Renal cortical epithelial cell (primary cell): ENCODE measurements at places on chromosomes 6 and 20. TPM values are rescaled to one million over a fixed set of nuclear protein-coding genes. Genes with fewer than 3 reads are reported as not detected.

DNA sequence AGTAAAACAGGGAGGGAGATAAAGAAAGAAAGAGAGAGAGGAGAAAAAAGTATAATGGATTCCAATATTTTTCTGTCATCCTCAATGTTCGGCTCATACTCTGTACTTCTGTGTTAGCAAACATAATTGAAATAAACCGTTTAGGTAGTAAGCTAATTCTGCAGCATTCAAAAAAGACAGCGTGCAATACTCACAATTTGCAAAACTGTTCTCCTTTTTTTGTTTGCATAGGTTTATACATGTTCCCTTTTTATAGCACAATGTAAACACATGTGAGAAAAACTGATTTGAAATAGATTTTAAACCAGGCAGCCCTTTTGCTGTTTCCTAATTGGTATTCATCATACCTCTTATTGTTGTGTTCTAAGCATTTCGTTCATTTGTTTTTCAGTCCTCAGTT, 188.9 kb downstream of the PLCB1 start:
- DNase-seq: no peak

The PHACTR1 gene
- total RNA-seq: 1.9 and 3.9 TPM in 2 replicates

The CD83 gene
- 5.4 and 11.3 TPM in 2 replicates for total RNA-seq

- DNase-seq: peak; percentile 1
Measured at GRCh38 chr6:9064156-9064555, 628.8 kb upstream of the SLC35B3 start.

The BMP7 gene
- total RNA-seq: 0.10 TPM in 1 of 2 replicates, not detected in the other

- no peak for DNase-seq
Measured at GRCh38 chr6:116221911-116222310, 32.0 kb downstream of the TSPYL4 start.

DNA sequence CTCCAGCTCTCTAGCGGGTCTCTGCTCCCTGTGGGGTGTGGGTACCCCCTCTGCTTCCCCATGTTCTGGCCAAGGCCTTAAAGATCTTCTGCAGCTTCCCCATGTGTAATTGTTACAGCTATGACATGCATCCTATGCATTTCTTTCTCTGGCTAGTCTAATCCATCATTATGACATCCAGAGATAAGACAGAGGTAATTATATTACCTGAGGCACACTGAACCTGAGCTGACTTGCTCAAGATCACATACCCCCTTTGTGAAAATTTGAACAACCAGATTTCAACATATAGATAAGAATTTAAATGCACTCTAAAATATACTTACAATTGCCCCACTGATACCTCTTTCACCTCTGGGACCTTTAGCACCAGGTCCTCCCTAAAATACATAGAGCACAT, 102.4 kb downstream of the COL12A1 start:
- DNase-seq: no peak

DNA sequence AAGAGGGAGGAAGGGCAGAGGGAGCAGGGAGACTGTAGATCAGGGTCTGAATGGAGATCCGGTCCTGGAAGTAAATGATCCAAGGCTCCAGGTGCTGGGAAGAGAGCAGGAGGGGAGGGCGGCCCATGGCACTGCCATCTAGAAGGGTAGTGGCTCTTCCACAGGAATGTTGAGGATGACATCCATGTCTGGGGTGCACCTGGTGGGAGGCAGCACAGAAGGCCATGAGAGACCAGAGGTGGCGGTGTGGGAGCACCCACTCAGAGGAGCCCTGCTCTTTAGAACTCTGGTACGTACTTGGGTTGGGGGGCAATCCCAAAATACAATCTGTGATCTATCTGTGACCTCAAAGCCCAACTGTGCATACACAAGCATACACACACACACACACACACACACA, 13.5 kb downstream of the DEFB132 start:
- no peak for DNase-seq

The DCDC2 gene
- 286 and 494 TPM in 2 replicates for total RNA-seq

The KIF25 gene
- 0.05 TPM in 1 of 2 replicates, not detected in the other for total RNA-seq

The SLC18B1 gene
- 23.1 and 25.4 TPM in 2 replicates for total RNA-seq

The NOTCH4 gene
- total RNA-seq: 0.52 and 0.85 TPM in 2 replicates

GRCh38 chr6:144722925-144723324, 437.8 kb downstream of the UTRN start:
- DNase-seq: no peak

DNA sequence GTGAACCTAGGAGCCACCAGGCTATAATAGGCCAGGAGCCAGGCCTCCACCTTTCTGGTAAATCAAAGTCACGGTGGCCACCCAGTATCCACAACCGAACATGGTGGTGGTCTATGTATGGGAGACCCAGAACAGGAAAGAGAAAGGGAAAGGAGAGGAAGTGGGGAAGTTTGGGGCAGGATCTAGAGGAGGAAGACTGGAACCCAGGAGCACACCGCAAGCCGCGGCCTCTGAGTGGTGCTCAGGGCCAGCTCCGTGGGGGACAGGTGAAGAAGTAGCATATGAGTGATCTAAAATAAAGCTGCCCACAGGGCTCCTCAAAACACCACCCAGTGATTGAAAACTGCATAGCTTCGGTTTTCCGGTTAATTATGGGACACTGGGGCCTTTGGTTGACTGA, 214.8 kb downstream of the ZDHHC14 start:
- DNase-seq: no peak

The IBTK gene
- 56.4 and 81.4 TPM in 2 replicates for total RNA-seq

DNA sequence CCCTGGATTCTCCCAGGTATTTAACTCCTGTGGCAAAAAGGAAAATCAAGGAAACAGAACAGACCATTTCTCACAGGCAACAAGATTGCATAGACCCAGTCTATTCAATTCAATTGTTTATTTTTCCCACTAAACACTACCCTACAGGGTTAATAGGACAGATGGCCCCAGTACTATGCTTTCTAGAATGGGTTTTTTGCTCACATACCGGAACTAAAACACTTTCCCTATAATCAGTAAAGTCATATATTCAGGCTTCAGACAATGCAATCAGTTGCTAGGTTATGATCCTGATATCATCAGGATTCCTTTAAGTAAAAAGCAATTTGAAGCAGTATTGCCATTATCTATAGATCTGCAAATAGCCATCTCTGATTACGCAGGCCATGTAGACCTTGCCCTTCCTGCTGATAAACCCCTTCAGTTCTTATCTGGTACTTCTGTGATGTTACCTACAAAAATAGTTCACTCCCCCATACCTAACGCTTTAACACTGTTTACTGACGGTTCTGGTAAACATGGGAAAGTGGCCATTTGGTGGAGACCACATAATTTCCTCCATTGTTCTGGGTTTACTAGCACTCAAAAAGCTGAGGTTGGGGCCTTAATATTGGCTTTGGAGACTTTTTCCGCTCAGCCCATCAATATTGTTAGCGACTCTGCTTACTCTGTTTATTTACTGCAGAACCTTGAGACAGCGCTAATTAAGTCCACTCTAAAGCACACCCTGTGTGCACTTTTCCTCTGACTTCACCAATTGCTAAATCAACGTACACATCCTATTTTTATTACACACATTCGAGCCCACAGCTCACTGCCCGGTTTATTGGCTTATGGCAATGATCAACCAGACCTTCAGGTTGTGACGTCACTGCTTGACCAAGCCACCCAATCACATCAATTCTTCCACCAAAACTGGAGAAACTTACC, 666.0 kb downstream of the PHF3 start:
- no peak for DNase-seq

- DNase-seq: peak; percentile 92
Measured at GRCh38 chr6:56490993-56491392, 151.7 kb downstream of the DST start.

GRCh38 chr20:62159052-62159451, 15.5 kb downstream of the SS18L1 start:
- DNase-seq: no peak

DNA sequence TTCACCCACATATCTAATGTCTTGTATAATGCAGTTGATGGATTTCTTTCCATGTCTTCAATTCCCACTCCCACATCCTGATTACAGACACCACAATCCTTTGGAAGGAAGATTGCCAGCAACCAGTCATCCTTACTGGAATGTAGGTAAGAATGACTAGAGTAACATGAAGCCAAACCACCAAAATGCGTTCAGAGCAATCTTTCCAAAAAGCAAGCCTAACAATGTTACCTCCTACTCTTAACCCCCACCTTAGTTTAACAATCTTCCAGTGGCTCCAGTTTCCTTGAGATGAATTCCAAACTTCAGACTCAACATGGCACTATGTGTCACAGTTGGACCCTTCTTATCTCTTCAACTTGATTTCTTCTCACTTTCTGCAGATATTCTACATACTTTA, 685.6 kb downstream of the DOK5 start:
- DNase-seq: peak; percentile 74

DNA sequence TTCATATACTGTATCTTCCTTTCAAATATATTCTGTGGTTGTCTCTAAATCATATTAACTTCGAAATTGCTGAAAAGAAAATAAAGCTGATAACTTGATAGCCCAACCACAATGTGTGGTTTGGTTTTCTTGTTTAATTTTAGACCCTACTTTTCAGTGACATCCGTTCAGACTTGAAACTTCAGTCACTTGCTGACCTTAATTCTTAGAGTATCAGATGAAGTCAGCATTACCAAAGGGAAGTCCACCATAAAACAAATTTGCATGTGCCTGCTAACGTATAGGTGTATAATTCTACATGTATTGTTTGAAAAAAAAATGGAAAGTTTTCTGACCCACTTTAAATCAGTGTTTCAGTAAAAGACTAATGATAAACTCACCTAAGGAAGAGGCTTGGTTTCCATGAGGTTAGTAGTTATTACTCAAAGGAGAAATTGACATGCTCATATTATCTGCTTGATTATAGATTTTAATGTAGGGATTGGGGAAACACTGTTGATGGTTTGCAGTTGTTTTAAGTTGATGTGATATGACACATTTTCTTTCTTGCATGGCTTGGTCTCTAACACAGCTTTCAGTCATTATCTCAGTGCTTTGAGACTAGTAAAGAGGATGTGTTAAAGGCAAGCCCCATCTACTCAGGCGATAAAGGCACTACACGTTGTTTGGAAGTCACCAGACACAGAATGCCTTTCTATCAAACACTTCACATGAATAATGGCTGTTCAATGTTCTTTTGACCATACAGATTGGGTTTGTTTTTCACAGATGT, 5.2 kb upstream of the IL17A start:
- DNase-seq: no peak

DNA sequence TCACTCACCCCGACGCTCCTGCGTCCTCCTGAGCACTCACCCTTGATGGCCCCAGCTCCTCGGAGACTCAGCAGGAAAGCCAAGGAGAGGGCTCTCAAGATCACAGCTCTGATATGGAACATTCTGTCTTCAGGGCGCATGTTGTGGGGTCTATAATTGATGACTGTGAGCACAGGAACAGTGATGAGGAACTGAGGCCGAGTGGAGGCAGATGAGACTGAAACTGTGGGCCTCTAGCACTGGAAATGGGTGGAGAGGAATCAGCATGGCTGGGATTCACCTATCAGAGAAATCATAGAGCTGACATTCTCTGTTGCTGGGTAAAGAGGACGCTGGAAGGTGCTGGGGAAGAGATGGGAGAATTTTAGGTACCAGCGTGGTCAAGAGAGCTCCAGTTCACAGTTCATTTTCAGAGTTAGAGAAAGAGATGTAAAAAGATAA, at the start of gene HLA-DPA1:
Gene HLA-DPA1, minus strand, starts transcription at position 219 of the 441 bp plus-strand sequence.
- peak; percentile 40 for DNase-seq
